Endodermal cell (in vitro differentiated cells): ENCODE measurements at places on chromosomes 7 and 10. TPM values are rescaled to one million over a fixed set of nuclear protein-coding genes. Genes with fewer than 3 reads are reported as not detected.

Gene PARD3
- total RNA-seq = 58.9 to 74.8 TPM (median 59.6 TPM) in 3 replicates

Gene IGFBP3
- 6.8 and 7.4 TPM in 2 replicates for total RNA-seq

Gene IRF5
- total RNA-seq = 0.31 and 0.52 TPM in 2 replicates

DNA sequence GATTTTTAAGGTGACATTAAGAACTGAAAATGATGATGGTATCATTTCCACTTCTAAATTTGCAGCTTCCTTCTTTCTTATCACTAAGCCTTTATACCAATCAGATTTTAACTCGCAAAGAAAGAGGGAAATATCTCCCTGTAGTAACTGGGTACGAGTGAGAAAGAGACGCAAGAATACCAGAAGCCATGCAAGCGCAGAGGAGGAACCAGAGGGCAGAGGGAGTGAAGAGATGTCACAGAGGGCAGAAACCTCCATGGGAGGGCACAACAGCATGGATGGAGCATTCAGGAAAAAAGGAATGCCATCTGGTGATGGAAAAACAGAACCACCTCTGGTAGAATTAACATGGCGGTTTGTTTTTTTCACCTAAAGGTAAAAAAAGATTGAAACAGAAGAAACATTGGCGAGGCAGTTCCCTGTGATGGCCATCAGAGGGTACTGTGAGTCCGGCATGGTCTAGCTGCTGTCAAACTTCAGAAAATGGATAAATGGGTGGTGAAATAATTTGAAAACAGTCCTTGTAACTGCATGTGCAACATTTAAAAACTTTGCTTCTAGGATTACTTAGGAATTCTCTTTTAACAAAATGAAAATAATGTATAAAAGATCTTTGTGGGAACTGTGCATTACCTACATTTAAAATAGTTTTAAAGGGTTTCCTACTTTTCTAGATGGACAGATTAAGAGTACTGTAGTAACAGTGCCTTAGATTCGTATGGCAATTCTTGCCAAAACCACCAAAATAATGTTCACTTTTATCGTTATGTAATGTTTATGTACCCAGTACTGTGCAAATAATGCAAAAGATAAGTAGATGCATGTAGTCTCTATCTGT, 91.8 kb downstream of the ARHGAP12 start:
- H3K36me3 ChIP-seq = peaks cover 23% of the 10 kb centered on the region
- no peaks in the 10 kb centered on the region for H3K27me3 ChIP-seq
- H3K4me1 ChIP-seq = peaks cover 4% of the 10 kb centered on the region
- H3K27ac ChIP-seq = no peak overlapping the region
- DNase-seq = peak; percentile 70

GRCh38 chr10:12634621-12634931, 285.2 kb downstream of the CAMK1D start:
- H3K4me1 ChIP-seq = peaks cover 2% of the 10 kb centered on the region
- H3K27ac ChIP-seq = no peak overlapping the region
- DNase-seq = no peak
